ENCODE measurements at places on chromosomes 12 and 14.
A peak's percentile ranks its signal among the peaks of the same experiment; 100 is the strongest.

DNA sequence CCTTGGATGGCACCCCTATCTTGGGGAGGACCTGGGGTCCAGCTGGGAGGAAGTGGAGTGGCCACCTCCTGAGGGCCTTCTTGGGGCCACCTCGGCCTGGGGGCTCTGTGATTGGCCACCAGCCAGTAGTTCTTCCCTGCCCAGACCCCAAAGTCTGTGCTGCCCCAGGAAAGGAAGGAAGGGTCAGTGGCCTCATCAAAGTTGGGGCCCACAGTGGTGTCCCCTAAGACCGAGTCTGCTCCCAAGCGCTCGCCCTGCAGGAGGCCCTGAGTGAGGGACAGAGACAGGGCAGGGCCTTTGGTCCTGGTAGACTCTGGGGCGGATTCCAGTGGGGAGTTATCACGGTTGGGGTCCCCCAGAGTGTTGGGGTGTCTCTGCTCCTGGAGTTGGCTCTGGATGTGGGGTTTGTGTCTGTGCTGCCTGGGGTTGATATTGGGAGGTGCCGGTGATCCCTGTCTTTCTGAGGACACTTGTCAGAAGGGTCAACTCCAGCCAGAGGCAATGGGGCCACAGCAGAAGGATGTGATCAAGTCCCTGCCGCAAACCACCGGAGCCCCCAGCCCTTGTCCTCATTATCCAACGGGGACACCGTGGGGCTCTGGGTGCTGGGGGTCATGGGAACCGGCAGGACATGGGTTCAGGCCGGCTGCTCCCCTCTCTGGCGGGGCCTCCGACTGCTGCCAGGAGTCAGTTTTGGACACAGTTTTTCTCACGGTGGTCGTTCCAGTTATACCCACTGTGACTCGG lies 364.3 kb downstream of the TMEM121 start:
- no peak for DNase-seq

GRCh38 chr14:105836730-105837129 lies 310.3 kb downstream of the TMEM121 start:
- no peak for DNase-seq

DNA sequence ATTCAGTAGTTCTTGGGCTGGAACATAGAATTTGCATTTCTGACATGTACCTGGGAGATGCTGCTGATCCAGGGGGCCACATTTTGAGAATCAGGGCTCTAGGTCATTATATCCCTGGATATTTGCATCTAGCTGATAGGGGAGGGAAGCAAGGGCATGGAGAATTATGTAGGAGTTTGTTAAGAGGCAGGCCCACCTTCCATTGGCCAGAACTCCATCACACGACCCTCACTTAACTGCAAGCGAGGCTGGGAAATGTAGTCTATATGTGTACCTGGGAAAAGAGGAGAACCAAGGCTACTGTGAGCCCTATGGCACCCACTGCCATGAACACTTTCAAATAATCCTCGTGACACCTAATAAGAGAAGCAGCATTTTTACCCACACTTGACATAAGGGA lies 657.6 kb downstream of the MED13L start:
- no peak for DNase-seq

DNA sequence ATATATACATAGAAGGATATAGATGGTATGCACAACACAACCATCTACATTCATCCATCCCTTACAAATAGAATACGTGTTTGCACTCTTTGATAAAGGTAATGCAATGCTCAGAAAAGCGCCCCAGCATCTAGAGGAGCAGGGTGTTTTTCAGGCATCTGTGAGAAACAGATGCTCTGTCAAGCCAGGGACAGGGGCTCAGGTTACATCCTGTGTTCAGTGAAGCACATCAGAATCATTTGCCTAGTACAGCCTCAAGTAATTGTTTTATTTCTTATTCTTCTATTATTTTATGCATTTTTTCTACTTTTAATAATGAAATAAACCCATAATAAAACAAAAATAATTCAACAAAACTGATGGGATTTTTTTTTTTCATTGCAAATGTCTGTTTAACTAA lies 50.5 kb upstream of the HIF1A start:
- DNase-seq = no peak

GRCh38 chr14:60777856-60778578 lies 43.5 kb downstream of the MNAT1 start:
- DNase-seq = no peak

GRCh38 chr14:33280646-33281045 lies 342.0 kb downstream of the NPAS3 start:
- no peak for DNase-seq

DNA sequence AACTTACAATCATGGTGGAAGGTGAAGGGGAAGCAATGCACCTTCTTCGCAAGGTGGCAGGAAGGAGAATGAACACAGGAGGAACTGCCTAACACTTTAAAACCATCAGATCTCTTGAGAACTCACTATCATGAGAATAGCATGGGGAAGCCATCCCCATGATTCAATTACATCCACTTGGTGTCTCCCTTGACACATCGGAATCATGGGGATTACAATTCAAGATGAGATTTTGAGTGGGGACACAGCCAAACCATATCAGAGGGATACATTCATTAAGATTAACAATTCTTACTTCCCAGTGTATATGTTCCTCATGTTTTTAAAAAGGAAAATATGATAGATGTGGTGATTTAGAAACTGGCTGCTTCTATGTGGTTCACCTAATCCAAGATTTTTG lies 117.9 kb downstream of the PDE3A start:
- no peak for DNase-seq

- no peak for DNase-seq
These were observed 166.7 kb downstream of the TMTC3 start for GRCh38 chr12:88308825-88309224.

- no peak for DNase-seq
These were observed 35.5 kb downstream of the CIT start for GRCh38 chr12:119841433-119842210.

GRCh38 chr14:73025544-73025943 lies 1.4 kb downstream of the ZFYVE1 start:
- no peak for DNase-seq

DNA sequence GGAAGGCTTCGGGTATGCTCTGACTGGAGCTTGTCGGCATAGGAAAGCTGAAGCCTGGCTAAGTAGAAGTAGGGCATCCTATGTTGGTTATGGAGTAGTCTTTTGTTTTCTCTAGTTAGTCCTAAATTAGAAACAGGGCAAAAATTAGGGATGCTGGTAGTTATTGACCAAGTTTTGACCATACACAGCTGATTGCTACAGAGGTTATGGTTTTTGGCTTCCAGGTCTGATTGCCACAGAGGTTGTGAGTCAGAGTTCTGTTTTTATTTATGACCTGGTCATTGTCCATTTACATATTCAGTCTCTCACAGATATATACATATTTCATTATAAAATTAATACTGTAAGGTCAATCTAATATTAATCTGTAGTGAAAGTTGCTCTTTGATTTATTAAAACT lies 219.2 kb downstream of the FSCB start:
- no peak for DNase-seq

DNA sequence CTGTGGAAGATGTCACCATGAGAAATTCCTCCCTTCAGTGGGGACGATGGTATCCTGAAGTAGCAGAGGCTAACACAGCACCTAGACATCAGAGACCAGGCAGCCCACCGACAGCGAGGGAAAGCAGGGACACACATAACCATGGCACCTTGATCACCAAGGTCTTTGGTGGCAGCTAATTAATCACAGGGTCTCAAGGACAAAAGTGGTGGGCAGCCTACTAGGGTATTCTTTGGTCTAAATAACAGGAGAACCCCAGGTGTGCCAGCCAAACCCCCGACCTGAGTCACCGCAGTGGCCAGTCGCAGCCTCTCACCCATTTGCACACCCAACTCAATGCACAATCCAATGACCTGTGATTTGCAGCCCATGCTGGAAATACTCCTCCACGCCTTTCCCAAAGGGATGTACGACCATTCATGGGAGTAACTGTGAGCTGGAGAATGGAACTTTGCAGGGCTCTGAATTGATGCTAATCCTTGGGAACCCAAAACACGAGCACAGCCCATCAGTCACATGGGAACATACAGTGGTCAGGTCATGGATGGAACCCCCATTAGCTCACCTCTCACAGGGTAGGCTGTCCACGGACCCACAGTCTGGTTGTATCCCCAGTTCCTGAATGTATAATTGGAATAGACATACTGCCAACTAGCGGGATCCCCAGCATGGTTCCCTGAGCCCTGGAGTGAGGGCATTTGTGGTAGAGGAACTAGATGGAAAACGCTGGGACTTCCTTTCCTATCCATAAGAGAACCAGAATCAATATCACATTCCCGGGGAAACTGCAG lies 58.7 kb upstream of the C14orf180 start:
- no peak for DNase-seq

DNA sequence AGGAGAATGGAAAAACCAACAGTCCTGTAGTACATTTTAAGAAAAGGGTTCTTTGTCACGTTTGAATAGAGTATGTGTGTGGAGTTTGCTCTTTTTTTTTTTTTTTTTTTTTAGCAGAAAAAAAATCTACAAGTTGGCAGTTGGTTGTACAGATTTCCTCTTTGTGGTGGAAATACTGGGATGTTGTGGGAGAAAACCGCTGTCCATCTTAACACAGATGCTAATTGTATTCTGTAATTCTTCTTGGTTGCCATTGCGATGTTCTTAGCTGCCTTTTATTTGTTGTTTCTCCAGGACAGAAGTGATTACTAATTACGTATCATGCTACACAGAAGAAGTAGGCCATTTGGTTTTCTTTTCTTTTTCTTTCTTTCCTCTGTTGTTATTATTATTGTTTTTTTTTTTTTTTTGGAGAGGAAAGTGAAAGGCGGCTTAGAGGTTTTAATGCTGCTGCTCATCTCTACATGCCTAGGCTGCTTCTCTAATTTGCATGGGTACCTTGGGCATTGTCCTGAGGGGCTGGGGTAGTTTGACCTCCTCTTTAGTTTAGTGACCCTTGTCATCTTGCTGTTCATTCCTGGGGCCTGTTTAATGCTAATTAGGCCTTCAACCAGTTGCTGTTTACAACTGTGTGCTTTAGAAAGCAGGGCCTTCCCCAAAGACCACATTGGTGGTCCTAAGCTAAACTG lies 94.7 kb downstream of the TMTC2 start:
- no peak for DNase-seq

DNA sequence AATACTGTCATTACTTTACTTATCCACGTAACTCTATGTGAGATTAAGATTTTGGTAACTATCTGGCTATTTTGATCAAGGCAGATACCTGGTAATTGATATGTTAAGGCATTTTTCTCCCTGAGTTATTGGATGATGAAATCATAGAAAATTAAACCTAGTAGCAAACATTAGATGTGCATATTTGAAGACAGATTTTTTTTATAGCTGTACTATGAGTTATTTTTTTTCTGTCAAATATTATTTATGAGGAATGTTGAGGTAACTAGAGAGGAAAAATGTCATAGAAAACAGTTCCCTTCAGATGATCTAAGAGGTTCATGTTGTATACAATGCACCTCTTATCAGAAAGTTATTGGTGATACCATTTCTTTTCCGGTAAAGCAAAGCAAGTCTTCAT lies 64.9 kb upstream of the SLC38A2 start:
- DNase-seq = no peak

DNA sequence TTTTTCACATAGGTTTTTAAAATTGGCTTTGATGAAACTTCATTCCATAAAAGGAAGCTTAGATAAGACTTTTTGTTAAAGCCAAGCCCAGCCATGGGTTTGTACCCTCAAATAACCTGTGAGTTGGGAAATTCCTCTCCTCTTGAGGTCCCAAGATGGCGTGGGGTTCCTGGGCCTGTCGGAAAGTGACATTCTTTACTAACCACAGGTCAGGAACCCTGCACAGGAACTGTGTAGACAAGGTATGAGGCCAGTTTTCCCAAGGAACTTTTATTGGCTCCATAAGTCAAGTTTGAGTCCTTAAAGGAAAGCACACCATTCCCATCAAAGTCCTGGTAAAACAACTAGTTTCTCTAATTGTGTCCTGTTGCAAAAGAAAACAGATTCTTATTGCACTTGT lies 65.0 kb upstream of the AMN start:
- DNase-seq = no peak

DNA sequence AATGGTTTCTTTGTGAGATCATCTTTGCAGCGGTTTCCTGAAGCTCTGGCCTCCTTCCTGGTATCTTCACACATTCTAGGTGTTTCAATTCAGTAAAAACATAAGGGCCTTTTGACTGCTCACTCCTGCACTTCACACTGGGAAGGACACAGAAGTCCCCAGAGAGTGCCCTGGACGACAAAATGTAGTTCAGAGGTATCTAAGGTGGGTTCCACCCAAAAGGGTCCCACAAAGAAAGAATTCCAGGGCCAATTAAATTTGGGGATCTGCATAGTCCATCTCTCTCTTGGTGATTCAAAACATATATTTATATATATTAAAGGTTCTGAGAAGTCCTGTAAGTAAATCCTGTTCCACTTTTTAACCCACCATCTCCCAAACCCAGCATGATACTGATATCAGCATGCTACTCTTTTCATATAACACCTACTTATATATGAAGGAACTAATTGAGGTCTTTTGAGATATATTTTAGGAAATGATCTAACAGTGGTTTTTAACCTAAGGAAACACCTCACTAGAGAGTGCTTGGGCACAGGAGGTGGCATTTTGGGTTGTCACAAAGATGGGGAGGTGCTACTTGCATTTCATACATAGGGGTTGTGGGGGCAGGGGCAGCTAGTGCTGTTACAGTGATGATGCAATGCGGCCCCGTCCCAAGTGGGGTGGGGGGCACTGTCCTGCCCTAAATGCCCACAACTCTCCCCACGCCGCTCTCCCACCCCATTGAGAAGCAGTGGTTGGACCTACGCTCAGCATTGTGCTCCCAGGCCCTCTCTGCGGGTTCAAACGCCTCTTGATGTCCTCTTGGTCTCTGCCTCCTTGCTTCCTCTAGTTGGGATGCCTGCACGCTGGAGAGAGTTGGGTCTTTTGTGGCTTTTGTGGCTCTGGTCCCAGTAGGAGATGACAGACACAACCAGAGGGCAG lies 109.4 kb downstream of the ARF6 start:
- DNase-seq = no peak

- peak; percentile 29 for DNase-seq
These were observed 722 bp downstream of the TMED8 start for GRCh38 chr14:77375973-77376770.

GRCh38 chr14:66432334-66432733 lies 53.8 kb upstream of the CCDC196 start:
- DNase-seq = no peak

All from inflammatory macrophage treated with lipopolysaccharide for 1 hour (primary cell).